ENCODE measurements at places on chromosomes 2 and 18.

DNA sequence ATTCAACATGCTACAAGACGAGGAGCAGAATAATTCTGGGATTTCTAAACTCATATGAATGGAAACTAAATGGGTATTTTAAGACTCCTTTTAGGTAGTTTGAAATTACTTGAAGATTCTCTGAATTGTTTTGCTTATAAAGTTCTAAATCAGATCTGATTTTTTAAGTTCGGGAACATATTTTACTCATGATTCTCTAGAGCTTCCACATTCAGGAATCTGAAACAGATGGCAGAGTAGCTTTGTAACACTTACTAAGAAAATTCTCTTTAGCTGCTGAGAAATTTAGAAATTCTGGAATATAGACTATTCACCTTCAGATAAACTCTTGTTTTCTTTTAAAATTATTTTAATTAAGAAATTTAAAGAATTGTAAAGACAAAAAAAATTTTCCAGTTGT lies 13.7 kb downstream of the RBBP8 start:
- DNase-seq, result no peak

- DNase-seq, result peak; percentile 36
These were observed 30.3 kb upstream of the B3GNT7 start for GRCh38 chr2:231364961-231365810.

- DNase-seq, result no peak
These were observed 65.4 kb downstream of the PLA2R1 start for GRCh38 chr2:159996792-159997546.

DNA sequence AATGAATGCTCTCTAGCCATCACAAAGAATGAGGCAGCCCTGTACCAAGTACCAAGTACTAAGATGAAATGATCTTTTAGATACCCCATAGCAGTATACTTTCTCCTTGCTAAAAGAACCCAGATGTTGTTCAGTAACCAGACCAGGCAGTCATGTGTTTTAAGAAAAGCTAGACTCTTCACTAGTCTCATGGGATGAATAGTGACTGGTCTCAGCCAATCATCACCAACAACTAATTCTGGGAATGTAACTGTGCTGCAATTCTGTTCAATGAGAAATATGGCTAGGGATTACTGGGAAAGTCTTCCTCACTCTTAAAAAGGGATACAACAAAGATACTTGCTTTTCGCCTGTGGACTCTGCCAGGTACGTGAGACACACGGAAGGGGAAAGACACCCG lies 29.5 kb downstream of the MBOAT2 start:
- no peak for DNase-seq

DNA sequence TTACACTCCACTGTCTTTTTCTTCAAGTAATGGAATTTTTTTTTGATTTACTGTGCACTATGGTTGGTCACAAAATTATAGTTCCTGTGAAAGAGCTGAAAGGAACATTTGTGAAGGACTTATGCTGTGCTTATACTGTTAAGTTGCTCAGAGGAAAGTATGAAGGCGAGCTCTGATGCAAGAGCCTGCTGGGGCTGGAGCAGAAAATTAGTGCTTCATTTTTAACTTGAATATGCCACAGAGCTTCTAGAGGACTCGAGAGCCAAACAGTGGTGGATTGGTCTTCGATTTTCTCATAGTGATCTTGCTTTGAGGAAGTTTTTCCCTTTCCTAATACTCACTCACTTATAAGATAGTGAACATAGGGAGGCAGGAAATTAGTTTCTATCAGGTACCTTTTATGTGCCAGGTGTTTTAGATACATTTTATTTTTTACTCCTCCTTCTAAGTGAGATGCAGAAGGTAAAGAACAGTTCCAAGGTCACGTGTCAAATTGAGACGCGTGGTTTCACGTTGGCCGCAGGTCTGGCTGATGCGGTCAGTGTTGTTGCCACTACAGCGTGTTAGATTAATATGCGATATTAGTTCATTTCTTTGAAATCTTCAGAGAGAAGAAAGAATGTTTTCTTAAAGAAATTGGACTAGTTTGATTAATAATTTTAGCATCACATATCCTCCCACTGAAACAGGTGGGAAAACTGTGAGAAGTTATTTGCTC lies 20.2 kb downstream of the GATA6 start:
- DNase-seq, result no peak

DNA sequence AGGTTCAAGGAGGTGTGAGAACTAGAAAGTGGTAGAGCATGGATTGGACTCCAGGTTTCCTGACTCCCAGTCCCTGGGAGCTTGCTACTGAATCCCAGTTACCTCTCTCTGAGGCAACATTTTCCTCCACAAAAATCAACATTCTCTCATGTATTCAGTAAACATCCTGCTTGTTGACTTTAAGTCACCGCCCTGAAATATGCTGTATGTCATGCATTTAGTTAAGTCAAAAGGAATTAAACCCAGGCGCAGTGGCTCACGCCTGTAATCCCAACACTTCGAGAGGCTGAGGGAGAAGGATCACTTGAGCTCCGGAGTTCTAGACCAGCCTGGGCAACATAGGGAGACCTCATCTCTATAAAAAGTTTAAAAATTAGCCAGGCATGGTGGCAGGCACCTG lies 3.8 kb downstream of the MATN3 start:
- DNase-seq, result no peak

GRCh38 chr2:42249284-42249683 lies 80.1 kb downstream of the EML4 start:
- DNase-seq, result peak; percentile 50

GRCh38 chr2:59925321-59925720 lies 628.1 kb downstream of the BCL11A start:
- no peak for DNase-seq

GRCh38 chr2:148967578-148967977 lies 70.9 kb upstream of the LYPD6B start:
- DNase-seq, result no peak

DNA sequence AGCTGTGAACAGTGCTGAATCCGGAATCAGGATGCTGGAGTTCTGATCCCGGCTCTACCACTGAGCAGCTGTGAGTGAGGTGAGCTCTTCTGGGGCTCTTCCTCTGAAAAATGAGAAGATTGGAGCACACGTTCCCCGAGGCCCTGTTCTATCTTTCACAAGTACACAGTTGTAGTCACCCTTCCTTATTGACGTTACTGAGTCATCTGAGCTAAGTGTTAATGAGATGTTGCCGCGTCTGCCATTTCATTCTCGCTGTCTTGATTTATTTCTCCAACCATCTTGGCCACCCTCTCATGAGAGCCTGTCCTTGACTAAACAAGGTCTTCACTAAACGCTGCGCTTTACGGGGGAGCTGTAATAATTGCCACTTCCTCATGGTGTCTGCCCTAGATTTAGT lies 31.9 kb upstream of the EFR3B start:
- peak; percentile 5 for DNase-seq

GRCh38 chr18:45102863-45103262 lies 422.2 kb downstream of the SETBP1 start:
- DNase-seq, result no peak

GRCh38 chr2:100718065-100718629 lies 101.8 kb upstream of the NPAS2 start:
- DNase-seq, result no peak

DNA sequence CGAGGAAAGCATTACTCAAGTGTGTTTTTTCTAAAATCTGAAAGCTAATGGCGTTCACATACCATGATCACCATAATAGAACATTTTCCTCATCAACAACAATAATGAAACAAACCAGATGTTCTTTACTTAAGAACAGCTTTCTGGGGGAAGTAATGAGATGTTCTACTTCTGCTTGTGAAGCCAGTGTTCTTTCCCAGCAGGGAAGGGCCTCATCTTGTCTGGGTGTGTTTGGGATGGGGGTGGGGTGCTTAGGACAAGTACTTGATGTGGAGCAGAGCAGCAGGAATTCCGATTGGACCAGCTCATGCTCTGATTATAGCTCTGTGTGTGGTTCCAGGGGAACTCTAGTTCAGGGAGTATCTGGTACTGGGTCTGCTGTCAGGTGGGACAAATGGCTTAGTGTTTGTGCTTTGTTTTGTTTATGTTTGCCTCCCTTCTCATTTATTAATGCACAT lies 163.0 kb upstream of the NOSTRIN start:
- no peak for DNase-seq
